ENCODE measurements at places on chromosomes 1 and 21.
A peak's percentile ranks its signal among the peaks of the same experiment; 100 is the strongest.

DNA sequence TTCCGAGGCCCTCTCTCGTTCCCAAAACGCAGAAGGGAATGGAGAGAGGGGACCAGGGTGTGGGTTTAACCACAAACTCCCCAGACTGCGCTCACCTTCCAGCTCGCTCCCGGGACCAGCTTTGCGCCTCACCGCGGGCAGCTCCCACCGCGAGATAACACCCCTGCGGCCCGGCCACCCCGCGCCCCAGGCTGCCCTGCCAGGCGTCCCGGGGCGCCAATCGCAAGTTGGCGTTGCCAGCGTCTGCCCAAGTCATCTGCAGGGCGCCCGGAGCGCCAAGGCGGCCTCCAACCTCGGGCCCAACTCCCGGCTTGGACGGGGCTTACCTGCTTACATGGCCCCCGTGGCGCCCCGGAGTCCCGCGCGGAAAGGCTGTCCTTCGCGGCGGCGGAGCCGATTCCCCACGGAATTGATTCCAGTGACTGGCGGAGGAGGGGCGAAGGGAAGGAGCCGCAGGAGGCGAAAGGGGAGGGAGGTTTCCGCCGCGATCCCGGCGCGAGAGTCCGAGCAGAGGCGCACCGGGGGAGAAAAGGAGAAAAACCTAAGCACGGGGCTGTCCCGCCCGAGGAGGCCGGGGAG is 456 bp downstream of the PTPN14 start:
- DNase-seq = no peak

GRCh38 chr1:243375596-243375995 is 119.8 kb downstream of the SDCCAG8 start:
- DNase-seq = no peak

- no peak for DNase-seq
Observed at GRCh38 chr1:14282707-14283106, 315.8 kb upstream of the KAZN start.

GRCh38 chr1:198638441-198638840 is 399 bp upstream of the PTPRC start:
- no peak for DNase-seq

- no peak for DNase-seq
Observed at GRCh38 chr21:30102871-30103270, 63.7 kb downstream of the CLDN17 start.

DNA sequence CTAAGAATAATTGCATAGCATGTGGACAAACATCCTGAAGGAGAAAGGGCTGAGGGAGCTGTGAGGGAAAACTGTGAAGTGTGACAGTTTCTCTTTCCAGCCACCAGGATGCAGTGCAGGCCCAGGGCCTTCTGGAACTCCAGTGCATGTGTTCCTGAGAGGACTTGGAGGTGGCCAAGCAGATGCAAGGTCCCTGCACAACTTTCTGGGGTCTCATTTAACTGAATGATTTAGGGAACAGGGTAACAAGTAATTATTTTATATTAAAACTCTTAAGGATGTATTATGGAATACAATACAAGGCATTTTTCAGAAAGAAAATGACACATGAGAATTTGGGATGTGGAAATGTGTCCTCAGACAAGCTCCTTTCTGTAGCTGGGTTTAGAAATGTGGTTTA is 61.2 kb upstream of the MCOLN3 start:
- peak; percentile 55 for DNase-seq
